ENCODE measurements at places on chromosomes 1 and 21.

GRCh38 chr1:214549604-214550003 is 1.8 kb downstream of the PTPN14 start:
- DNase-seq: no peak

- no peak for DNase-seq
These were observed 261.9 kb upstream of the DEPDC1 start for GRCh38 chr1:68758666-68759209.

DNA sequence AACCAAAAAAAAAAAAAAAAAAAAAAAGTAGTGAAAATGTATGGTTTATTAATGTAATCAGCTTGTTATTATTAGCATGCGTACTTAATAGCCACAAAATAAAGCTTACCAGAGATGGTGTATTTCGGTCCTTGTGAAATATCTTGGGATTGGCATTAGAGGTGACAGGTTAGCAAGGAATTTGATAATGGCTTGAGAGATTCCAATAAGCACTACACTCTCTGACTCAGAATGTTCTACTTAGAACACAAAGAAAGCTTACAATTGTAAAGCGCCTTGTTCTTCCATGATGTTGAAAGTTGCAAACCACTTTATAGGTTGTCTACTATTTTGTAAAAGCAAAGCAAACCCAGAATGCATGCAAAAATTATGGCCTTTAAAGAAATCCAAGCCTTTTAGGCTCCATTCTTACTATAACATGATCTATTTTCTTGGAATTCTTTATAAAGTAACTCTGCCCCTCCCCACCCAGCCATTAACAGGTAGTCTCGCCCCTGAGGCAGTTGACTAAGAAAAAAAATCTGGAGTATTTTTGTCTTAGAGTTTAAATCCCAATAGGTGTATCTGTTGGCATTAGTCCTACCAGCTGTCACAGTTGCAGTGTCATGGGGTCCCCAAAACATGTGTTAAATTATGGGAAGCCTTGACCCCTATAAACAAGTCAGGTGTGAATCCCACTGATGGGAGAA is 129.2 kb downstream of the DHRS3 start:
- DNase-seq: no peak

GRCh38 chr21:37270576-37271365 is 3.6 kb upstream of the VPS26C start:
- no peak for DNase-seq

GRCh38 chr1:39262802-39263201 is 58.3 kb downstream of the MACF1 start:
- no peak for DNase-seq
